Stimulated activated CD4-positive, alpha-beta T cell treated with anti-CD3 and anti-CD28 coated beads, Interleukin-15, amount 100 ng/mL, for 24 hours (primary cell): ENCODE measurements at places on chromosomes 2 and 18.
A peak's percentile ranks its signal among the peaks of the same experiment; 100 is the strongest.

DNA sequence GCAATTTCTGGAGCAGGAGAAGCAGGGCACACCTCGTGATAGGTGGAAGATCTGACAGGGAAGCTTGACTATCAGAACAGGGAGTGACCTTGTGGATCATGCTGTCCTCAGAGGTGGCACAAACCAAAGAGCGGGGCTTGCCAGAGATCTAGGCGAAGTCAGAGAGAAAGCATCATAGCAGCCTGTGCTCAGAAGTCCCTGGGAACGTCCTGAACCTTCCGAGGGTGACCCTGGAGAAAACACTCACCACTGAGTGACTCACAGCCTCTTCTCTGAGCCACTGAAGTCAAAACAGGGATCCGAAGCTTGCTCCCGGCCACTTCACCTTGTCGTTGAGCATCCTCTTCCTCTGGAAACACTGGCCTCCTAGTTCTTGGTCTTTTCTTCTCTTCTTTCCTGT is 56.7 kb downstream of the IL1R2 start:
- DNase-seq, result no peak

GRCh38 chr2:9407363-9407811 is 15.9 kb downstream of the ITGB1BP1 start:
- no peak for DNase-seq

DNA sequence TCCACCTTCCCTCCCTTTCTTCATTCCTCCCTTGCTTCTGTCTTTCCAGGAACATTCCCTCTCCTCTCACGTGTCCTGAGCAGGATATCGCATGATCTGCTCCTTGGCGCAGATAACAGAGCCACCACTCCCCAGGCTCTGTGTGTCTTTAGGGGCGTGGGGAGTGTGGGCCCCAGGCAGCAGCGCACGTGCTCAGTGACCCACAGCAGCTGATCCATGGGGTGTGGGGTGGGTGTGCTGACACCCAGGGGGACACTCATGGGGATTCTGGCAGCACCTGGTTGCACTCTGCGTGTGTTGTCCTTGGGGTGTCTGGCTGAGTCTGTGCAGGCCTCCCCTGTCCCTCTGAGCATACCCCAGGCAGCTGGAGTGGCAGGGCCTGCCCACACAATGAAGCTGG is 9.9 kb upstream of the FOSL2 start:
- no peak for DNase-seq

DNA sequence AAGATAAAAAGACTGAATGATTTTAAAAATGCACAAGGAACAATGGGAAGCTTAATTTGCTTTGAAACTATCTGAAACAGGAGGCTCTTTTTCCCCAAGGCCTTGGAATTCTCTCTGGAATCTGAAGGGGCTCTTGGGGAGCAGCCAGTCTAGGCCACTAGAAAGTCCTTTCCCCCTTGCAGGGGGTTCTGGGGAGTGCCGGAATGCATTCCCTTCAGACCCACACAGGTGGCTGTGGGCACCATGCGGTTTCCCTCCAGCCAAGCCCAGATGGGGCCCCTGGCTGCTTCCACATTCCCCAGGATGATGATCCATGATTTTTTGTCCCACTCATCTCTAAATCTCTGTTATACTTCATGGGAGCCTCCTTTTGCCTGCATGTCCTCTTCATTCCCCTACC is 10.7 kb downstream of the GPR45 start:
- no peak for DNase-seq

DNA sequence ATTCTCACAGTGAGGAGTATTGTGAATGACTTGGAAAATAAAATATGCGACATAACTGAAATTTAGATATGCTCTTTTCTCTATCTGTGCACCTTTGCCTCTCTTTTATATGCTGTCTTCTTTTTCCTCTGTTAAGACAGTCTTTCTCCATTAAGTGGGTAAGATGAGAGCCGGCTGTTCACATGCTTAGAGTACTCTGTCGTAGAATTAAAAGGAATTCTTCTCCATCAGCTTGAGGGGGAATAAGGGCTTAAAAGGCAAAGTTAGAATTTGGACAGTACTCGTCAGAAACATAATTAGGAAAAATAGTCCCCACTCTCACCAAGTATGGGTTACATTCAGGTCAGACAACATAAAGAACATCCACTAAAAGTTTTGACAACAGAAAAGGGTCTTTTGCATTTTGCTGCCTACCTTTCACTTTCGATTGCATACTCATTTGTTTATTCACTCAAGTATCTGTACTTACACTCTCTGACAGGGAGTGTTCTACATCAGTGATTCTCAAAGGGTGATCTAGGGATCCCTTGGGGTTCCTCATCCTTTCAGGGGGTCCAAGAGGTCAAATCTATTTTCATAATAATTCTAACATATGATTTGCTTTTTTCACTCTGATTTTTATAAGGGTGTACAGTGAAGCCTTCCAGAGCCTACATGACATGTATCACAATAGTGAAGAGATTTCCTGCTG is 48.0 kb downstream of the ARHGAP15 start:
- DNase-seq, result no peak

- no peak for DNase-seq
Measured at GRCh38 chr2:9292426-9292825, 85.8 kb downstream of the ASAP2 start.

- DNase-seq, result peak; percentile 42
Measured at GRCh38 chr18:62183578-62184195, 3.2 kb downstream of the PIGN start.

DNA sequence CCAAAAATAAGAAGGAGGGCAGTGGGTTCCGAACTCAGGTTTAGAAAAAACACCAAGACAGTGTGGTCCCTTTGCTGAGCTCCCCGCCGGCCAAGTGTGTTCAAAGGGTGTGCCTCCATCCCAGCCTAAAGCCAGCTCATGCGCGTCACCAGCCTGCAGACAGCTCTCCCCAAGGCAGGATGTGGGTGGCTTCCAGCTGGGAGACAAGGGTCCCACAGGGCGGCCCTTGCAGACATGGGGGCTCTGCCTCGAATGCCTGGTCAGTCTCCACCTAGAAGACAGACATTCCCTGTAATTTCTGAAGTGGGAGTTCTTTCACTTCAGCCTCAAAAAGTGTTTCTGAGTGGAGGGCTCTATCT is 135.8 kb upstream of the GPC1 start:
- DNase-seq, result no peak

DNA sequence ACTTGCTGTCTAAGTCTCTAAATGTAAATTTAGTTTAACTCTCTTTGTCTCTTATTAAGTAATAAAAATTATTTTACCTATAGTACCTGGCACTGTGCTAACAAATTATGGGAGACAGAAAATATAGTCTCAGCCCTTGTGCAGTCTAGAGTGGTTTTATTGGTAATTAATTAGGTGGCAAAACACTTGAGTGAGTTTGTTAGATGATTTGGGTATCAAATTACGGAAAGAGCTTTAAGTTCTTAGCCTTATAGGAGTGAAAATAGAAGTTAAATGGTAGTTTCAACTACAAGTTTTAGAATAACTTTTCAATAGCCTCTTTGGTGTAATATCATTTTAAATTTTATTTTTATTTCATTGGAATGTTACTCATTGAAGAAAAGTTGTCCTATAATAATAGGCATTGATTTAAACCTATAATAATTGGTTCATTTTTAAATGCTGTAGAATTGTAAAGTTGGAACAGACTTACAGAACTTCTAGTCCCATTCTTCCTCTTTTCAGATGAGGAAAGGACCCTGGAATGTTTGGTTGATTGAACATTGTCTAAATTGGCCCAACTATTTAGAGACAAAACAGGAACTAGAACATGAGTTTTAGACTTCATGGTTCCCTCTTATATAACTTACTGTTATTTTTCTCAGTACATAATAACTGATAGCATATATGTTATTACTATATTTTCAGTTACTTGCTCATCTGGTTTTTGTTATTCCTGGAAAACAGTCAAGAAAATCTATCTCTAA is 10.2 kb upstream of the HTR2B start:
- DNase-seq, result no peak

DNA sequence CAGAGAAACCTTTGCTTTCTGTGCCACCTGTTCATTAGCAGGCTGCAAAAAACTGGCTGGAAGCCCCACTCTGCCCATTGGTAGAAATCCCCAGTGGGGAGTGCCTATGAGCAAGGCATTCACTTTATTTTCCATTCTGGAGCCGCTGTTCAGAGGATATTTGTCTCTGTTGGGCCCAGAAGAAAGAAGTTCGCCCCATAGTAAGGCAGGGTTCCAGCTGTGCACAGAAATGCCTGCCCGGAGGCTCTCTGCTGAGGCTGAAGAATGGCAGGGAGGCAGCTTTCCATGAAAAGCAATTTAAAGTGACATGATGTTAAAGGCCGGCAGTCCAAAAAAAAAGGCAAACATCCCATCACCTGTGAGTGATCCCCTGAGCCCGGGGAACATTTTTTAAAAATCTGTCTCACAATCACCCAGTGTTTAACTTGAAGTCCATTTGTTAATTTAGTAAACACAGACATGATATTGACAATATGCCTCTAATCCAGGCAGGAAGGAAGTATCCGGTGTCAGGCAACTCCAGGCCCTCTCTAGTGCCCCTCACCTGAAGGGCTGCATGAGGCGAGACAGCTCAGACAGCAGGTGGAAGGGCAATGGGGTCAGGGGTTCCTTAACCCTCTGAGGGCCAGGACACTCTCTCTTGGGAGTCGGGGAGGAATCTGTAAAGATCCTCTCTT is 265.1 kb upstream of the SIX2 start:
- no peak for DNase-seq

DNA sequence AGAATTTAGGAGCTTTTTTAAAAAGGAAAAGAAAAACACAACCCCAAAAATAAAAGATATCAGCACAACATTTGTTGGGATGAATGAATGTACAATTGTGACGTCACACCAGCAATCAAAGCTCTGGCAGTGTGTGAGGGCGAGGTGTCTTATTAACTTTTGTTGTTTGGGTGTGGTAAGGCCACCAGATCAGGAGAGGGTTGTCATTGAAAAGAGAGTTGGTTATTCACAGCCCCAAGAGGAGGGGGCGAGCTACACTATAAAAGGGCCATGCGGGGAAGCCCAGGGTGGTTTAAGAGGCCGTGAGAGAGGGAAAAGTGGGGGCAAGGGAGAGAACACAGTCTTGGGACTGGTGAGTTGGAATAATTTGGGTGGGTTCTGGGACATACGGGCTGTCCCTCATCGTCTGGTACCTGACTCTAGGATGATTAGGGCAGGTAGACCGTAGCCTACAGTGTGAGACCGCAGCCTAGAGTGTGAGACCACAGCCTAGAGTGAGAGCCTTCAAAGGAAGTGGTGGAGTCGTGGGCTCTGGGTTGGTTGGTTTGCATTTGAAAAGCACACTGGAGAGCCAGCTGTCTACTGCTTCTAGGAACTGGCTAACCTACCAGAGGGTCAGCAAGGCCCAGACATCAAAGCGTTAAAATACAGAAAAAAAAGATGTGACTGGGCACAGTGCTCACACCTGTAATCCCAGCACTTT is 128.4 kb downstream of the INO80D start:
- DNase-seq, result no peak

DNA sequence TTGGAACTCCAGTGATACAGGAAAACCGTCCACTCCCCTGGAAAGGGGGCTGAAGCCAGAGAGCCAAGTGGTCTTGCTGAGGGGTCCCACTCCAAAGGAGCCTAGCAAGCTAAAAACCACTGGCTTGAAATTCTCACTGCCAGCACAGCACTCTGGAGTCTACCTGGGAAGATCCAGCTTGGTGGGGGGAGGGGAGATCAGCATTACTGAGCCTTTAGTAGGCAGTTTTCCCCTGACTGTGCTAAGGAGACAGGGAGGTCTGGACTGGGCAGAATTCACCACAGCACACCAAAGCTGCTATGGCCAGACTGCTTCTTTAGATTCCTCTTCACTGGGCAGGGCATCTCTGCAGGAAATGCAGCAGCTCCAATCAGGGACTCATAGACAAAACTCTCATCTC is 510.7 kb upstream of the LRRTM1 start:
- DNase-seq, result no peak

- peak; percentile 68 for DNase-seq
Measured at GRCh38 chr2:171432969-171433762, 624 bp downstream of the METTL8 start.

DNA sequence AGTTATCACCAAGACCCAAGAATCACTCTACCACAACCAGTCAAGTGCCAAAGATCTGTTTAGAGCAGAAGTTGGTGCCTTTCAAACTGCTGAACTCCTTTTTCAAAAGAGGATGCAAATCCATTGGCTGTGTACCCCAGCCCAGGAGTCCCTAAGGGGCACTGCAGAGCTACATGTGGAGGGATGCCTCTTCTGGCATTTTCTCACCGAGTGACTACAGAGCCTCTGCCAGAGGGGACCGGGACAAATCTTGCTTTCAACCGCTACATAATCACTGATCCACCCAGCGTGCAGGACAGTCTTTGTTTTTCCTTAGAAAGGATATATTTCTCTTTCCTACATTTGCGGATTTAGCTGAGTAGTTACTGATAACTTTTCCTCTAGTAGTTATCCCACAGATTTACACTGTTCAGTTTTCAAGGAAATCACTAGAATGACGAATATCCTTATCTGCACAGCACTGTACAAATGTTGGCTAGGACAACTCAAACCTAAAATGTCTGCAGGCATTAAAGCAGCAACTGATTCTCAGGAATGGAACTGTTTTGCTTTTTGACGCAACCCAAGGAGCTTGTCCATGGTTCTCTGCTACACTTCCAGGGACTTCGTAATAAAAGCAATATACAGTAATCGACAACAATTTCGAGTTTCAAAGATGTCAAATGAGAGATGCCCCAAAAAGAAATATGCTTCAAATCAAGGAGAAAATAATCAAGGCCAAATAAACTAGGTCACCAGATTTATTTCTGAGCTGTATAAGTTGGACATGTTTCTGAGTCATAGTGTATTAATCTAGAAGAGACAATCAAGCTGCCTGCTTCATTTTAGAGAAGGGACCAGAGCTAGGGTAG is 24.1 kb downstream of the EPB41L3 start:
- no peak for DNase-seq

GRCh38 chr2:205692104-205692503 is 9.8 kb downstream of the NRP2 start:
- DNase-seq, result no peak

DNA sequence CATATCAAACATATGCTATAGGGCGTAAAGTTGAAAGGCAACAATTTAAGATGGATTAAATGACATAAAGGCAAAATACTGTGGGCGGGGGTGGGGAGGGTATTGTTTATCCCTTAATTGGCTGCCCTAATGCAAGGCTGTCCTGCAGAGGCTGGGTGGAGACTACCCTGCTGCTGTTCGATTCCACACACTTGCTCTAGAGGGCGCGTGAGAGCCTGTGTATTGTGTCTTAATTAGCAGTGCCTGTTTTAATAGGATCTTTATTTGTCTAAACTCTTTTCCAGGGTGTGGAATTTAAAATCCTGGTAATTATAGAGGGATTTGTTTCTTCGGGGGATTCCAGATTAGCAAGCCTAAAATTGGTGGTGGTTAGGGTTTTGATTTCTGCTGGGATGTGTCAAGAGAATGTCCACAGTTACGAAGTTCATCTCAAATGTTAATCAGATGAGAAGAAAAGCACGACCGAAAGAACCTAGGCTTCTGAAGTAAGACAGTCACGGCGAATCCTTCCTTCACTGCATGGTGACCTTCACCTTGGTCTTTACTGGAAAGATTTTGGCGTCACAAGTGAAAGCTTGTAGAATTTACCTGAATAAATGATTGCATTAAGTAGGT is 103.5 kb upstream of the MAP3K20 start:
- peak; percentile 68 for DNase-seq

- no peak for DNase-seq
Measured at GRCh38 chr2:156329031-156329926, 3.2 kb downstream of the NR4A2 start.
